ENCODE measurements at places on chromosomes 5 and 9.

DNA sequence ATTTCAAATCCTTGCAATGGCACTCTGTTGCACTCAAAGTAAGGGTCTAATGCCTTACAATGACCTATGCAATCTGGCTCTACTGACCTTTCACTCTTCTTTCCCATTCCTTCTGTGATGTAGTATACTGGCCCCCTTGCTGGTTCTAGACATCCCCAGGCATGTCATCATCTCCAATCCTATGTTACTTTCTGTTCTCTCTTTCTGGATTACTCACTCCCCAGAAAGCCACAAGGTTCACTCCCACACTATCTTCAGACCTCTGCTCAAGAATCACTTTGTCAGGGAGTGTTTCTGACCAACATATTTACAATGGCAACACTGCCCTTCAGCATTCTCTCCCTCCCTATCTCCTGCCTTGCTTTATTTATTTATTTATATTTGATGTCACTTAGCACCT, 802.2 kb upstream of the WWC1 start:
- DNase-seq: no peak

DNA sequence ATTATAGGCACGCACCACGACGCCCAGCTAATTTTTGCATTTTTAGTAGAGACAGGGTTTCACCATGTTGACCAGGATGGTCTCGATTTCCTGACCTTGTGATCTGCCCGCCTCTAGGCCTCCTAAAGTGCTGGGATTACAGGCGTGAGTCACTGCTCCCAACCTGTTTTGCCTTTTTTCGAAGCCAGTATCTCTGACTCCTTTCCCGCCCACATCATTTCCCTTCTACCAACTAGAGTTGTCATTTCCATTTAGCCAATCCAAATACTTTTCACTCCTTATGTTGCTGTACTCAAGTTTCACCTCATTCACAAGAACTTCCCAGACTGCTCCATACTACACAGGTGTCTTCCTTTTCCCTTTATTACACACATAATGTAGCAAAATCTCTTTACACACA, 502.6 kb upstream of the CDH6 start:
- no peak for DNase-seq

DNA sequence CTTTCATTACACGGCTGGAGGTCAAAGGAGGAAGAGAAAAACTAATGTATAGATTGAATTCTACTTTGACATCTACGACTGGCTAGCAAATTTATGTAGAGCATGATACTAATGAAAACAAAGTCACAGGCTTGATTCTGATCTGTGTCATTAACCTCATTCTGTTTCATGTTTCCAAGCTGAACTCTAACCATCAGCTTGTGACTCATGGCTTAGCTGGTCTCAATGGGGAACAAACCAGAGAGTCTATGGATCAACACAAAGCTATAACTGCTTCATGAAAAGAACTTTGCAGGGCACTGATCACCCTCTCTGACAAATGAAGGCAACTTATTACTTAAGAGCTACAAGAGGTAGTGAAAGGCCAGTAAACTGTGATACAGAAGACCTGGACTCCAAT, 23.6 kb upstream of the PDE4D start:
- no peak for DNase-seq

- no peak for DNase-seq
Observed at GRCh38 chr5:117411701-117412100, 837.1 kb upstream of the SEMA6A start.

GRCh38 chr5:165360366-165360765, 1854.9 kb downstream of the MAT2B start:
- no peak for DNase-seq

DNA sequence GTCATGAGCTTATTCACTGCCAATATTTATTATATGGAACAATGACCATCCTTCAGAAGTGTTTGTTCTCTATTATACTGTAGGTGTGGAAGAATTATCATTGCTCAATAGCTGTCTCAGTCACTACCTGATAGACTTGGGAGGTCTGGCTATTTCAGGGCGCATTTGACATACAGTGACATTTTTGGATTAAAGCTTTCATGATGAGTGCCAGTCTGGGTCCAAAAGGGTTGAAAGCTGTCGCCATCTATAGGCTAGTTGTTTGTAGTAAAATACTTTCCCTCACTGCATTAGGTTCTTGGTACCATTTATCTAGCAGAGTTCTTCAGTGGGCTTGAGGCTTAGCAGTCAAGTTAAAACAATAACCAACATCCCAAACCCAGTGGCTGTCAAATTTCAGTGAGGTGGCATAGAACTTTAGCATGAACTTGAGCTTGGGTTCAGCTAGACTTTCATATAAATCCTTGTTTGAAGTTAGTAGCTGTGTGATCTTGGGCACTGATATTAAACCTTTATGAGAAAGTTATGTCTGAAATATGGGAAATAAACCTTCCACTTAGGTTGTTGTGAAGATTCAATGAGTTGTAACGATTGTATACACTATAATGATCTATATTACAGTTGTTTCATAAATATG, 110.5 kb upstream of the CDKN2B start:
- DNase-seq: no peak

- DNase-seq: no peak
Observed at GRCh38 chr5:147949711-147950573, 43.6 kb upstream of the C5orf46 start.

DNA sequence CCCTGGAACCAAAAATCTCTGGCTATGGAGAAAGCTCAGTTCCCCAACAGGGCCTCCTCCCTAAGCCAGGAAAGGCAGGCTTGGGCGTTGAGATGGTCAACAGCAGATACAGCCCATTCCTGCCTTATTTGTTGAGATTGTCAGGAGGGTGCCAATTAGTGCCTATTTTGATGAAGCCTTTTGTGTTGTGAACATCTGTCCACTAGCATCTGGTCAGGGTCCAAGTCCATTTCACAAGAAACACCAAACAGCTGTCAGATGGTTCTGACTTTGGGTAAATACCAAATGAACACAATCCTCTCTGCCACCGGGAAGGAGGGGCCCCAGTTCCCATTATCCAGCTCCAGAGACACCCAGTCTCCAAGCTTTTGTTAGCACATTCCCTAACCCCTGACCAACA, 19.9 kb downstream of the SEMA6A start:
- no peak for DNase-seq

- no peak for DNase-seq
Observed at GRCh38 chr9:96680812-96681499, 25.8 kb upstream of the PRXL2C start.

GRCh38 chr5:149071756-149072155, 8.9 kb upstream of the SH3TC2 start:
- no peak for DNase-seq

GRCh38 chr5:16886793-16887345, 49.2 kb downstream of the MYO10 start:
- no peak for DNase-seq

- no peak for DNase-seq
Observed at GRCh38 chr5:994272-994607, 14.4 kb upstream of the NKD2 start.

DNA sequence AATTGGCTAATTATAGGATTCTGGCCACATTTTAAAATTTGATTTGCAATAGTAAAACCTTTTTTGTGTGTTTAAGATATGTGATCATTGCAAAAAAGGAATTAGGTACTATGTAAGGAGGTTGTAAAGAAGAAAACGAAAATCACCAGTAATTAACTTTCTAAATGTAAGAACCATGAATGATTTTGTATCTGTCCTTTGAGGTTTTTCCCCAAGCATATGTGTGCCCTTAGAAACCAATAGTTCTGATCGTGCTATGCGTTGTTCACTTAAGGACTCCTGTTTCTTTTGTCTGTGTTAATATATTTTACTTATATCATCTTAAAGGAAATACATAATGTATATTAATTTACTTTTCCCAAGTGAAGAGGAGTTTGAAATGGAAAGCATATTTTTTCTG, 410.2 kb downstream of the PSAT1 start:
- DNase-seq: no peak

GRCh38 chr9:114109124-114109523, 10.0 kb upstream of the KIF12 start:
- DNase-seq: no peak

DNA sequence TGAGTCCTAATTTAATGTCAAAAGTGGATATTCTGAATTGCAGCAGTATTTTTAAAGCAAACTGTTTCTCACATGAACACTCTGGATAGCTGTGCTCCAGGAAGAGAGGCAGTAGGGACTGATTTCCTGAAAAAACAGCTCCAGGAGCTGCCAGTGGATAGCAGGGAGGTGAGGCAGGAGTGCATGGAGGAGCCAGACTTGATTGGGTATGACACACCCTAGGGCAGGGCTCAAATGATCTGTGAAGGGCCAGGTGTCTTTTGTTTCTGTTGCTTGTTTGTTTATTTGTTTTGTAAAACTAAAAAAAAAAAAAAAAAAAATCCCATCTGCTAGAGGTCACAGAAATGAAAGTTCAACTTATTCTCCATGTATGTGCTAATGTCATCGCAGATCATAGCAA, 83.4 kb downstream of the ADRB2 start:
- DNase-seq: no peak

- DNase-seq: no peak
Observed at GRCh38 chr5:170343177-170343576, 45.6 kb upstream of the LCP2 start.

Measured in activated CD8-positive, alpha-beta memory T cell treated with anti-CD3 and anti-CD28 coated beads for 1 hour (primary cell).